ENCODE measurements at places on chromosomes 1 and 21.

- DNase-seq: no peak
Measured at GRCh38 chr1:66729119-66729518, 23.1 kb upstream of the DYNLT5 start.

DNA sequence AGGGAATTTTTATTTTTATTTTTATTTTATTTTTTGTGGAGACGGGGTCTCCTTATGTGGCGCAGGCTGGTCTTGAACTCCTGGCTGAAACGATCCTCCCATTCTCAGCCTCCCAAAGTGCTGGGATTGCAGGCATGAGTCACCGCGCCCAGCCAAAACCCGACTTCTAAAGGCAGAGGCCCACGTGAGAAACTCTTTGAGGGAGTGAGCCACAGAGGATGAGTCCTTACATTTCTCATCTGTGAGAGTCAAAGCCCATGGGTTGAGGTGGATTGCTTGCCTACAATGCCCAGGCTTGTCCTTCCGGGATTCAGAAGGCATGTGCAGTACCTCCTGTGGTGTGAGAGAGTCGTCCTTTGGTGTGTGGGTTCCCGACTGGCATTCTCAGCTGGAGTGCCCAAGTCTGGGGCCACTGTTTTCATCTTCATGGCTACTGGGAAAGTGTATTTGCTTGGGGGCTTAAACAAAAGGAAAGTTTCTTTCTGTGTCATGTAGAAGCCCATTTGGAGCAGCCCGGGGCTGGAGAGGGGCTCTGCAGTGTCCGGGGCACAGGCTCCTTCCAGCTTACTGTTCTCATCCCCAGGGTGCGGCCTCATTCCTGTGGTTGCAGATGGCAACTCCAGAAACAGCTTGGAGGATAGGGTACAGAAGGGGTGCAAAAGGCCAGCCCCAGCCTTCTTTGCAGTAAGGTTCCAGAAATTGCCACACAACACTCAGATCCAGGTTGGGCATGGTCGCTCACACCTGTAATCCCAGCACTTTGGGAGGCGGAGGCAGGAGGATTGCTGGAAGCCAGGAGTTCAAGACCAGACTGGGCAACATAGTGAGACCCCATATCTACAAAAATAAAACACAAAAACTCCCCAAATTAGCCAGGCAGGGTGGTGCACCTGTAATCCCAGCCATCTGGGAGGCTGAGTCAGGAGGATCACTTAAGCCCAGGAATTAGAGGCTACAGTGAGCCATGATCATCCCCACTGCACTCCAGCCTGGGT lies 29.4 kb upstream of the CSF3R start:
- DNase-seq: no peak

GRCh38 chr1:25994402-25995150 lies 3.3 kb downstream of the PAFAH2 start:
- DNase-seq: no peak

DNA sequence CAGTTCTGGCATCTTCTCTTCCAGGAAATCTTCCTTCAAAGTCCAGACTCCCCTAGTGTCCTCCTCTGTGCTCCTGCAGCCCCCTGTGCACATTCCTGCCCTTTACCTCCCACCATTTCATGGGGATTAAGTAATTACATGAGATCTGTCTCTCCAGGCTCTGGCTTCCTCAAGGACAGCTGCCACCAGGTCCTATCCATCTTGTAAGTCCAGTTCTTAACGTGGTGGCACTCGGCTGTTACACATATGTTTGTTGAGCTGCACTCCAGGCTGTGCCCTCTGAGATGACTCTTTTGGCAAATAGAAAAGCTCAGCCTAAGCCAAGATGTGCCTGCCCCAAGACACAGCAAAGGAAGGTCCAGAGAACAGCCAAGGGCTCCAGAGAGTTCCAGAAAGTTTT lies 57.4 kb upstream of the CAMK1G start:
- DNase-seq: no peak

DNA sequence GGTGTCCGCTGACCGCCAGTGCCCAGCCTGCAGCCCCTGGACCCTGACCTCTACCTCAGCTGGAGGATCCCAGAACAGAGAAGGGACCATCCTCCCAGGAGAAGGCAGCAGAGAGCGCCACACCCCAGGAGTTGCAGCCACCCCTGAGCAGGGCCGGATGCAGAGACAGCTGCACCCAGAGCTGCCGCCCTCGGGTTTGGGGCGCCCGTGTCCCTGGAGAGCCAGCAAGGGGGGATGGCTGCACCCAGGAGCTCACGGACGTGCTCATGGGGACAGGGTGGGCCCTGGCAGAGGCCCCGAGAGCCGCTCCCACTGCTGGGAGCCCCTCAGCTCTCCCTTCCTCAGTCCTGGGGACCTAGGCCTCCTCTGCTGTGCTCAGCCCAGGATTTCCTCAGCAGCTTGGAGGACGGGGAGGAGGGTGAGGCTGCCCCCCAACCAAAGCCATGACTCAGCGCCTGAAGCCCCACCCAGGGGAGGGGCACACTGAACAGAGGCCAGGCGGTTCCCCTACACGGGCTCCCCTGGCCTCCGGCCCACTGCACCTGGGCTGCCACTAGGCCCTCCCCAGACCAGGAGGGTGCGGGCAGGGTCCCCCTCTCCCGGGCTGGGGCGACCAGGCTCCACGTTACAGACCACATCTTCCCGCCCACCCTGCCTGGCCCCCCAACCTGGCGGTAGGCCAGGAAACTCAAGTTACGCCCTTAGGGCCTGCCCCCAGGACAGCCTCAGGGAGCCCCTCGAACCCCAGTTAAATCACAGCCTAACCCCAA lies 2.2 kb downstream of the ACAP3 start:
- DNase-seq: no peak

All from stimulated activated CD8-positive, alpha-beta memory T cell treated with anti-CD3 and anti-CD28 coated beads, Interleukin-15, amount 100 ng/mL, for 24 hours (primary cell).